ENCODE measurements at places on chromosomes 3 and 15.

GRCh38 chr3:101781166-101781565 is 2.2 kb downstream of the NXPE3 start:
- no peak for DNase-seq

- no peak for DNase-seq
Observed at GRCh38 chr3:8900869-8901268, 62.4 kb downstream of the RAD18 start.

- peak; percentile 100 for DNase-seq
Observed at GRCh38 chr3:156674046-156674910, at the start of gene TIPARP. Gene TIPARP (plus strand): TSS chr3:156674590. CDS start chr3:156677698, 3,108 bp downstream.

- DNase-seq, result no peak
Observed at GRCh38 chr15:69727121-69727924, 274.7 kb downstream of the RPLP1 start.

- no peak for DNase-seq
Observed at GRCh38 chr3:69763458-69763857, 24.2 kb downstream of the MITF start.

- no peak for DNase-seq
Observed at GRCh38 chr3:169310184-169310939, 353.1 kb downstream of the MECOM start.

DNA sequence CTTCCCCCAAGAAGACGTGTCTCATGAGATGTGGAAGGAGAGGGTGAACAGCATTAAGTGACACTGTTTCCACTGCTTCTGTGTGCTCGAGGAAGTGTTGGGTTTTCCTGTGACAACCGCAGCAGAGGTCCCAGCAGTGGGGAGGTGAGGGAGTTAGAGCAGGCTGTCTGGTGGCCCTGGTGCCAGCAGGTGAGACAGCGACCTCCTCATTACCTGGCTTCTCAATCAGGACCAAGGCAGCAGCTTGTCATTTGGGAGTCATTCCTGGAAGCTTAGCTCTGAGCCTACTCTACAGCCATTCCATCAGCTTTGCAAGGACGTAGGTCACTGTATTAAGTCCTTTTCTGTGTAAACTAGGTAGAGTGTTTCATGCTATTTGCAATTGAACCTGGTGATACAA is 63.3 kb upstream of the RGMA start:
- no peak for DNase-seq

DNA sequence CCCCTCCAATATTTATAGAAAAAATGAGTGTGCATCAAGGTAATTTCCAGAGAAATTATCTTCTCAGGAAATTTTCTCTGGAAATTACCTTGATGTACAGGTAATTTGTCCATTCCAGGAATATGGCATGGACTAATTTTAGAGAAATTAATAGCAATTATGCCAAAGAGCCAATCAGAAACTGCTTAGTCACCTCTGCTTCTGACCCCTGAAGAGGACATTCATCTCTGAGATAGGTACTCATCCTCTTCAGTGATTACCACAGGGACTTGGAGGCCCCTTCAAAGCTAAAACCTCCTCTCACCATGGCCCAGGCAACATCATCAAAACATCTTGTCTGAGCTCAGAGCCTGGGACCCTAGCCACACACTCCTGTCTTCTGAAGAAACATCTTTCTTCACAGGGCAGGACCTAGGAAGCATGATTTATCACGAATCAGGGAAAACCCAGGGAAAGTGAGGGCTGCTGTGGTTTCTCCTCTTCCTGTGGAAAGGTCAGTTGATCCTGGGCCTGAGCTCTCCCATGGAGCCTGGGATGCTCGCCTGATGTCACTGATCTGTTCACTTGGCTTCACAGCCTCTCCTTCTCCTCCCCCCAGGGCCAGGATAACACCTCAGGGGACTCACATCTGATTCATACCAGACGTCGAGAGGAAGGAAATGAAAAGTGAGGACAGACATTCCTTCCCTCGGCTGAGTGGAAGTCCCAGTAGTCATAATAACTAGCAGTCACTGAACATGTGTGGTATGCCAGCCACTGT is 210.5 kb downstream of the DTWD1 start:
- no peak for DNase-seq

DNA sequence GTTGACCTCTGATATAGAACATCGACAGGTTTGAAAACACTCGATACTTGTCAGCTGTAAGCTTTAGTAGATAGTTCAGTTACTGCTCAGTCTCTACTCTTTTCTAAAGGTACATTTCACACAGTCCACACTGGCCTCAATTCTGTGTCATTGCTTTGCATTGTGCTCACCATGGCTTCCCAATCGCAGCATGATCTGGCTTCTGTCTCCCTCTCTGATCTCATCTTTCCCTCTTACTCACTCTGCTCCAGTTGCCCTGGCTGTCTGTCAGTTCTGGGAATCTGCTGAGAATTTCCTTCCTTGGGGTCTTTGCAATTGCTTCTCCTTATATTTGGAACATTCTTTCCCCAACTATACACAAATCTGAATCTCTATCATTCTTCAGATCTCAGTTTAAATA is 80.6 kb downstream of the GTF2E1 start:
- no peak for DNase-seq

DNA sequence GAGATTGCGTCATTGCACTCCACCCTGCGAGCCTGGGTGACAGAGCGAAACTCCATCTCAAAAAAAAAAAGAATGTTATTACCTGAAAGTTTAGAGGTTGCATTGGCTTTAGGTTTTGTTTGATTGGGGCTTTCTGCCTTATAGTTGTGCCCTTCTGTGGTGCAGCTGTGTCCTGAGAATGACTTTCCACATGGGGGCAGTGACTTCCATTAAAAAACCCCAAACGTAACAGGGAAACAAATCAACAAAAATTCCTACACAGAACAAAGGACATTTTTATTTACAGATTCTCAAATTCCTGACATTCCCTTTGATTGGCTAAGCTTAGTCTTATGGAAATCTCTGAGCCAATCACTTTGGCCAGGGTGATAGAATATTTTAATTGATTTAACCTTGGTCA is 154.1 kb upstream of the GPR149 start:
- no peak for DNase-seq

- DNase-seq, result no peak
Observed at GRCh38 chr15:63601704-63602185, 4.6 kb downstream of the FBXL22 start.

GRCh38 chr3:8607234-8608040 is 37.2 kb downstream of the SSUH2 start:
- DNase-seq, result no peak

- no peak for DNase-seq
Observed at GRCh38 chr15:55253580-55253979, 36.0 kb downstream of the RAB27A start.

DNA sequence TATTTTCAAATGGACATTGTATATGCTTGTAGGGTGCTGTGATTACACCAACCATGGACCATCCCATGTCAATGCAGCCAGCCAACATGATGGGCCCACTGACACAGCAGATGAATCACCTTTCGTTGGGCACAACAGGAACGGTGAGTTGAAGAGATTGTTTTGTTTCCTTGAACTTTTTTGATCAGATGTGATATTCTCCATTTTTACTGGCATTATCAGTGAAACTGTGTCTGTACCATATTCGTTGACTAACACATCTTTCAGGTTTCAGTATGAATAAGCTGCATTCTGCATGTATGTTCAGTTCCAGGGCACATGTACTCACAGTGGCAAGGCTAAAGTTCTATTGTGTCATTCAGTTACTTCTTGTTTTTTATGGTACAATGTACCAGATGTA is 655.2 kb downstream of the RBMS3 start:
- no peak for DNase-seq

GRCh38 chr15:75801859-75802593 is 41.2 kb upstream of the UBE2Q2 start:
- DNase-seq, result peak; percentile 78

GRCh38 chr3:127529346-127530188 is 61.0 kb downstream of the TPRA1 start:
- no peak for DNase-seq

DNA sequence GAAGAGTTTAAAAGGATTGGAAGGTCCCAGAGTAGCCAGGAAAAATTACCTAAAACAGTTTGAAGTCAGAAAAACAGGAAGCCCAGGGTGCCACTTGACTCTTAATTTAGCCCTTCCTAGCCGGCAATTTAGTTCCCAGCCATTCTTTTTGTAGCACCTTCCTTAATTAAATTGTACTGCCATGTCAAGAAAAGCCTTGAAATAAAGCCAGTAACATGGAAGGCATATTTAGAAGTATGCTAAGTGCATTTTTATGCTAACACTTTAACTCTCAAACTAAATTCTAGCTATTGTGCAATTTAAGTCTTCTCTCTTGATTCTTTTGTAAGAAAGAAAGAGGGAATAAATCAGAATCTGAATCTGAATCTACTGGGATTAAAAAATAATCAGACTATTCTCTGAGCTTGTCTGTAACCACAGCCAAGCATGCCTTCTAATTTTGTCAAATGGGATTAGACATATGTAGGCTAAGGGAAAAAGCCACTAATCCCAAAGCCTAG is 43.2 kb downstream of the MAP3K13 start:
- no peak for DNase-seq

DNA sequence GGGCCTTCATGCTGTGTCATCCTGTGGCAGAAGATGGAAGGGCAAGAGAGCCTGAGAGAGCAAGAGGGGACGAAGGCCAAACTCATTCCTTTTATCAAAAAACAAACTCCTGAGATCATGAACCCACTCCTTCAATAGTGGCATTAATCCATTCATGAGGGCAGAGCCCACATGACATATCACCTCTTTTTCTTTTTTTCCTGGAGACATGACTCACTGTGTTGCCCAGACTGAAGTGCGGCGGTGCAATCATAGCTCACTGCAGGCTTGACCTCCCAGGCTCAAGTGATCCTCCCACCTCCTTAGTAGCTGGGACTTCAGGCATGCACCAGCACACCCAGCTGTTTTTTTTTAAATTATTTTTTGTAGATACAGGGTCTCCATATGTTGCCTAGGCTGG is 92.0 kb upstream of the RNU6-1 start:
- DNase-seq, result no peak

- no peak for DNase-seq
Observed at GRCh38 chr3:189806171-189806951, 175.2 kb downstream of the TP63 start.

GRCh38 chr15:40506964-40507571 is 36.3 kb downstream of the CHST14 start:
- DNase-seq, result peak; percentile 82

- DNase-seq, result no peak
Observed at GRCh38 chr15:33846862-33847261, 121.4 kb upstream of the CHRM5 start.

DNA sequence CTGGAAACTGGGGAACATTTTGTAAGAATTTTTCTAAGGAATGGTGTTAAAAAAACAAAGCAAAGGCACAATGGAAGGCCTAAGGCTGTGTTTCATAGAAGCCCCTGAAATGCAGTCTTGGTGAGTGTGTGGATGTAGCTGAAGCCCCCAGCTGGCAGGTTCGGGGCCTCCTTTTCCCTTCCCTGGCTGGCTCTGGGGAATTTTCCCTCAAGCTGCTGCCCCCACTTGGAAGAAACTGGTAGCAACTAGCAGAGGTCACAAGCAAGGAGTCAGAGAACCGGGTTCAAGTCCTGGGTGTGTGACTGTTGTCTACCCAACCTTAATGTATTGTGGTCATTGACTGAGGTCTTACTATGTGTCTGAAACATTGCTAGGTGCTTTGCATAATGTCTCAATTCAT is 85.3 kb upstream of the MYZAP start:
- DNase-seq, result no peak

DNA sequence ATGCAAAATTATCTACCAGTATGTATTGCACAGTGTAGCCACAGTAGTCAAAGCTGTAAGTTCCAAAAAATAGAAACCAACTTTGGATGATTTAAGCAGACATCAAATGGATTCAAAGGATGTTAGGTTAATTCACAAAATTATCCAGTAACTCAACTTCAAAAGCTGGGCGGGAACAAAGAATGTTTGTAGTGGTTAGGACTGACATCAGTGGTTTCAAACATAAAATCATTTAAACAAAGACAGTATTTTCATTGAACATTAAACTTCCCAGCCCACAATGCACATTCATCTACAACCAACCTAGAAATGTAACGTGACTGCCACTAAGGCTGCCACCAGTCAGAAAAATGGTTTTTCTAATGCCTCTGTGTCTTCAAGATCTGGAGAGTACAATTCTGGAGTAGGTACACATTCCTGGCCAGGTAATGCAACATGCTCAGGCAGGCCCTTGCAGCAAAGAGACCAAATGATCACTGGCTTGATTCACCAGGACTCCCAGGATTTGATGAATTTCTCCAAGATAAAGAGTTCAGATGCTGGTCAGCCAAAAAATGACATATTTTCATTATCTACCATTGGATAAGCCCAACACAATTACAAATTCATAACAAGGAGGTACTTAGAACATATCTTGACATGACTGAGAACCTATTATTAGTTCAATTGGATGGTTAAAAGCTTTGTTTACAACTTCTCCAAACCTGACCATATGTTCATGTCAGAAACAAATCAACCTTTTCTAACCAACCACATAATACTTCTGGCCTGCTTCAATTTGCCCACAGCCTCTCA is 189.8 kb upstream of the CNTN4 start:
- no peak for DNase-seq

GRCh38 chr15:39444735-39445470 is 136.0 kb upstream of the THBS1 start:
- no peak for DNase-seq

DNA sequence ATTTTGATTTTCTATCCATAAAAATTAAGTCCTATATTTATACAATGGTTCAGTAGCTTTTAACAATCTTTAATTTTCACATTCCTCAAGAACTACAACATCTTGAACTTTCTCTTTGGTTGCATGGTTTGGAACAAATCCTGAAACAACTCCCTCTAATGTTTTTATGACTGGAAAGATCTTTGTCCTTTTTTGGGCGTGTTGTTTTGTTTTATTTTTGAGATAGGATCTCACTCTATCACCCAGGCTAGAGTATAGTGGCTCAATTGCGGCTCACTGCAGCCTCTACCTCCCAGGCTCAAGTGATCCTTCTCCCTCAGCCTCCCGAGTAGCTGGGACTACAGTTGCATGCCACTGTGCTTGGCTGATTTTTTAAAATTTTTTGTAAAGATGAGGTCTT is 4.0 kb downstream of the STX19 start:
- DNase-seq, result no peak

GRCh38 chr3:63973406-63973805 is 49.9 kb downstream of the PSMD6 start:
- DNase-seq, result no peak

DNA sequence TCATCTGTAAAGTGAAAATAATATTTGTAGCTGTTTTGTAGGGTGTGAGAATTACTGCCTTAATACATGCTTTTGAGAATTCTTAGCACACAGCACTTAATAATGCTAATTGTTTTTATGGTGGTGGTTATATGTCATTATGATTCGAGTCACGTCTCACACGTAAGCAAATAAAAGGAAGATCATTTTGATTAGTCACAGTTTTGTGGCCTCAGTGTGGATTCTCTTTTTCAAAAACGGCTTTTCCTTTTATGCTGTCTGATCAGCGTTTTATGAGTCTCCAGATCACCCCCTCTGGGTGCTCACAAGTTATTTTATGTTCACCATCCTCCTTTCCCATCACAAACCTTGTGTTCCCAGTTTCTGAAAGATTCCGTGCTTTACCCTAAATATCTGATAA is 255.6 kb upstream of the CNTN4 start:
- DNase-seq, result no peak

- DNase-seq, result no peak
Observed at GRCh38 chr3:196506687-196507086, 3.1 kb upstream of the RNF168 start.

All from hindlimb muscle (tissue), 1 donor.